Suppressor macrophage treated with lipopolysaccharide for 1 hour (primary cell): ENCODE measurements at places on chromosomes 2 and 18.
A peak's percentile ranks its signal among the peaks of the same experiment; 100 is the strongest.

DNA sequence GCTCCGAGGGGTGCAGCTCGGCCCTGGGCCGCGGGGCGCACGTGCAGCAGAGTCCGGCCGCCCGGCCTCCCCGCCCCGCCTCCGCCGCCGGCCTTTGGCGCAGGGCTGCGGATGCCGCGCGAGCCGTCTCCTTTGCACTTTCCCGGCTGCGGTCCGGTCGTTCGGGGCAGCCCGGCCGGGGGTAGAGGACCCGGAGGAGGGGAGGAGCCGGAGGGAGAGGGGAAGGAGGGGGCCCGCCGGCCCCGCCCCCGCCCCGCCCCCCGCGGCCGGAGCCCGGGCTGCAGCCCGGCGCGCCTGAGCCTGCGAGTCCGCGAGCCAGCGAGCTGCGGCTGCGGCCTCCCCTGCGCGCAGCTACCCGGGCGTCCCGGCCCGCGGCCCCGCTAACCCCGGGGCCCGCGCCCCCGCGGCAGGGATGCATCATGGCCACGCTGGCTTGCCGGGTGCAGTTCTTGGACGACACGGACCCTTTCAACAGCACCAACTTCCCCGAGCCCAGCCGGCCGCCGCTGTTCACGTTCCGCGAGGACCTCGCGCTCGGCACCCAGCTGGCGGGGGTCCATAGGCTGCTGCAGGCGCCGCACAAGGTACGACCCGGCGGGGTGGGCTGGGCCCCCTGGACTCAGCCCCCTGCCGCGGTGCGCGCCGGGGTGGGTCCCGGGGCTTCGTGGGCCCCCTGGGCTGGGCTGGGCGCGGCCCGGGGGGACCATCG is at the start of gene FHOD3:
Gene FHOD3 (plus strand): TSS at position 297 of the 709 bp plus-strand sequence. CDS start 123 bp downstream, at position 420.
- peak; percentile 62 for DNase-seq

DNA sequence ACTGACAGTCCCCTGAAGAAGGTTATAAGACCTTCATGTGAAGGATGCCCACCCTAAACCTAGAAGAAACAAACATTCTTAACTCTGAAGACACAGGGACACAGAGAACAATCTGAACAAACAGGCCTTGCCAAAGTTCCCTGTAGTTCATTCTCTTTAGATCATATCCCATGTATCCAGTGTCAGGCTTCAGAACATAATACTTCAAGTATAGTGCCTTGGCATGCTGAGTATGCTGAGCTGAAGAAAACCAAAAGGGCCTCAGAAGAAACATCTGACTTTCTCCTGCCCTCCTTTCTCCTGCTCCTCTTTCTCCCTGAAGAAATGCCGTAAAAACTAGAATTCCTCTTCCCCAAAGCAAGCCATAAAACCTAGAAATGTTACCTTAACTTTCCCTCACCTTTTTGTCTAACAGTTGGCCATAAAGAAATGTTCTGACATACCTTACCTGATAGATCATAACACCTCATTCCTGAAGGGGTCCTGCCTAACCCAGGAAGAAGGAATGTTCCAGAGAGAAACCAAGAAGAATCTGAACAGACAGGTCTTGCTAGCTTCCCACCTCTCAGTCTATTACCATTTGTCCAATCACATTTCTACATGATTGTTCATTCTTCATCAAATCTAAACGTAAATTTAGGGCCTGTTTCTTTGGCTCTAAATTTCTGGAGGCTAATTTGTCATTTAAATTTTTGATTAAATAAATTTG is 160.1 kb upstream of the ZC3H15 start:
- no peak for DNase-seq

- DNase-seq, result no peak
These were observed 87.6 kb downstream of the CCBE1 start for GRCh38 chr18:59609654-59610053.

- DNase-seq, result no peak
These were observed 52.1 kb upstream of the FOSL2 start for GRCh38 chr2:28340312-28341202.

GRCh38 chr2:1448009-1448408 is 34.7 kb downstream of the TPO start:
- DNase-seq, result no peak

GRCh38 chr2:152038441-152038958 is 60.3 kb downstream of the CACNB4 start:
- peak; percentile 72 for DNase-seq

DNA sequence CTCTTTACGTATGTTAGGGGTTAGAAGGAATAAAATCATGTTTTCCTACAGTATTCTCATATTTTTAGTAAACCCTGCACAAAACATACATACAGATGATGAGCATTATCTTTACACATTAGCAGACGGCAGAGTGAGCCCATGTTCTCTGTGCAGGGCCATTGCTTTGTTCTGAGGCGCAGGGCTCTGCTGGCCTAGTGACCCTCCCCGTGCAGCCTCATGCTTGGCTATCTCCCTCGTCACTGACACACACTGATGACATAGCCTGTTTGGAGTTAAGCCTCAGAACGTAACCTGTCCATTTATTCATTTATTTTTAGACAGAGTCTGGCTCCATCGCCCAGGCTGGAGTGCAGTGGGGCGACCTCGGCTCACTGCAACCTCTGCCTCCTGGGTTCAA is 115.9 kb upstream of the FOSL2 start:
- no peak for DNase-seq

GRCh38 chr2:1493431-1494126 is 80.3 kb downstream of the TPO start:
- DNase-seq, result no peak

GRCh38 chr18:28095041-28095440 is 81.9 kb downstream of the CDH2 start:
- no peak for DNase-seq

- peak; percentile 10 for DNase-seq
These were observed 42.4 kb downstream of the MEIS1 start for GRCh38 chr2:66477135-66477842.

DNA sequence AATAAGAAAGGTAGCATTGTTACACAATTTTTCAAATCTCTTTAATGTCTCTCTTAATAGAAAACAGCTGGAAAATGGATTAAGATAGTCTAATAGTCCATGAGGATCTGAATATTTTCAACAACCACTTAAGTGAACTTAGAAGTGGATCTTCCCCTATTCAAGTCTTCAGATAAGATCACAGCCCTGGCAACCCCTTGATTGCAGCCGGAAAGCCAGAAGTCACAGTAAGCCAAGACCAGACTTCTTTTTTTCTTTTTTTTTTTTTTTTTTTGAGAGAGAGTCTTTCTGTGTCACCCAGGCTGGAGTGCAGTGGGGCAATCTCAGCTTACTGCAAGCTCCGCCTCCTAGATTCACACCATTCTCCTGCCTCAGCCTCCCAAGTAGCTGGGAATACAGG is 18.6 kb upstream of the ZC3H15 start:
- DNase-seq, result no peak

GRCh38 chr2:142981069-142981378 is 103.6 kb downstream of the KYNU start:
- DNase-seq, result no peak

GRCh38 chr18:39770399-39770798 is 2184.6 kb upstream of the PIK3C3 start:
- DNase-seq, result no peak

GRCh38 chr18:6624661-6625311 is 104.7 kb upstream of the ARHGAP28 start:
- DNase-seq, result no peak

DNA sequence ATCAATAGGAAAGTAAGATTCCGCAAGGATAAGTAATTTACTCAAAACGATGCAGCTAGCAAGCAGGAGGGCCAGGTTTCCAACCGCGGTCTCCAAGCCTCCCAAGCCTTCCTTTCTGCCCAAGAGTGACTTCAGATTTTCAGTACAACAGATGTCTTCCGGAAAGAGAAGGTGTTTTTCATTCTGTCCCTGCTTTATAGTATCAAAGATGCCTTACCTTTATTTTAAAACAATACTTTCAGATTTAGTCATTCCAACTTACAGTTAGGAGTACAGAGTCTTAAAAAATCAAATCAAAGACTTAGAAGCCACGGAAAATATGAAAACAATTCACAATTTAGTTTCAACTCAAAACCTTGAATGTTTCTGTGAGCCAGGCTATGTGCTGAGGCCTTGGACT is 43.6 kb downstream of the CYB5A start:
- DNase-seq, result no peak

GRCh38 chr2:66509326-66509811 is 74.4 kb downstream of the MEIS1 start:
- no peak for DNase-seq

- no peak for DNase-seq
These were observed 103.0 kb upstream of the LGALSL start for GRCh38 chr2:64350996-64351395.

DNA sequence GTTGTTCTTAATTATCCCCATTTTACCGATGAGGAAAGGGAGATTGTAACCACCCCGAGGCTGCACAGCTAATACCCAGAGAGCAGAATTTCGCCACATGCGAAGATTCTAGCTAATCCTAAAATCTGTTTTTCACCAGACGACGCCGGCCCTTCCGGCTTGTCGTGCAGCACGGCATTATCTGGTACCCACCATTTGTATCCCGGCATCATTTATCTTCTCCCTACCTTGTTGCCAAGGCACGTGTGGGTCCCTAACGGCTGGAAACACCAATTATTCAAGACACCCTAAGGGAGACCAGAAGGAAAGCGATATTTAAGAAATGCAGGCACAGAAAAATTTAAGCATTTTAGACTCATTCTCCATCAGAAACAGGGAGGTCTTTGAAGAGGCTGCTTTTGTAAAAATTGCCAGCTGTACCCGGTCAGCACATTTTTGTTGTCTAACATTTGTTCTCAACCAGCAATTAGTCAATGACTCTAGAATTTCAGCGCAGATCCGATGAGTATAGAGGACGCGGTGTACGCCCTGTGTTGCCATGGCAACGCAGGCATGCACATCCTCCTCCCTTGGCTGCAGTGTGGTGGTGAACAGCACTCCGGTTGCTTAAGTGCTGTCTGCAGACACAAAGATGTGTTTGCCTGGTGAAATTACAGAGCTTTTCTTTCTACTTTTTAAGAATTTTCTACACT is 111.6 kb downstream of the AGAP1 start:
- no peak for DNase-seq

DNA sequence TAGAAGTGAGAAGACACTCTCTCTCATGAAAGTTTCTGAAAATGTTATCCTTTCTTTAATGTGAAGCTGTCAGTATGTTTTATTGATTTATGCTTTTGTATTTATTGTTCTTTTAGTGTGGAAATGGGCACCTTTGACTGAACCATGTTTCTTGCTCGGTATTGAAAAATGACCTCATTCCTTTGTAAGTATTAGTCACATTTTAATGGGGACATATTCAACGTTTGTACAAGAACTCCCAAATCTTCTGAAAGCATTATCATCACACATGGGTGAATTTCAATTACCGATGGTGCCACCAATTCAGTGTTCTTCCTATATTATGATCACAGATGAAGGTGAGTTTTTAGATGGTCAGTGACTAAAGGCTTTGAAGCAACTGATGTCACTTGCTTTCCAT is 371.8 kb upstream of the GCFC2 start:
- no peak for DNase-seq

DNA sequence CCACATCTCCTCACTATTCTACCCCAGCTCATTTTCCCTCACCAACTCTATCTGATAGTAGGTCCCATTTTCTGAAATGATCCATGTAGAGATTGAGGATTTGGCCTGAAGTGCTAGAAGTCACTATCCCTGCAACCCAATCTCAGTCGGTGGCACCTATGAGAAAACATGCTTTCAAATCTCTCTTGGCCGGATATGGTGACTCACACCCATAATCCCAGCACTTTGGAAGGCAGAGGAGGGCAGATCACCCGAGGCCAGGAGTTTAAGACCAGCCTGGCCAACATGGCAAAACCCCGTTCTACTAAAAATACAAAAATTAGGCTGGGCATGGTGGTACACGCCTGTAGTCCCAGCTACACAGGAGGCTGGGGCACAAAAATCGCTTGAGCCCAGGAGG is 19.1 kb upstream of the MARCHF4 start:
- DNase-seq, result no peak

- no peak for DNase-seq
These were observed 163.3 kb upstream of the SIX3 start for GRCh38 chr2:44778221-44778654.

- DNase-seq, result no peak
These were observed 523.9 kb downstream of the BCL11A start for GRCh38 chr2:60029566-60029883.

DNA sequence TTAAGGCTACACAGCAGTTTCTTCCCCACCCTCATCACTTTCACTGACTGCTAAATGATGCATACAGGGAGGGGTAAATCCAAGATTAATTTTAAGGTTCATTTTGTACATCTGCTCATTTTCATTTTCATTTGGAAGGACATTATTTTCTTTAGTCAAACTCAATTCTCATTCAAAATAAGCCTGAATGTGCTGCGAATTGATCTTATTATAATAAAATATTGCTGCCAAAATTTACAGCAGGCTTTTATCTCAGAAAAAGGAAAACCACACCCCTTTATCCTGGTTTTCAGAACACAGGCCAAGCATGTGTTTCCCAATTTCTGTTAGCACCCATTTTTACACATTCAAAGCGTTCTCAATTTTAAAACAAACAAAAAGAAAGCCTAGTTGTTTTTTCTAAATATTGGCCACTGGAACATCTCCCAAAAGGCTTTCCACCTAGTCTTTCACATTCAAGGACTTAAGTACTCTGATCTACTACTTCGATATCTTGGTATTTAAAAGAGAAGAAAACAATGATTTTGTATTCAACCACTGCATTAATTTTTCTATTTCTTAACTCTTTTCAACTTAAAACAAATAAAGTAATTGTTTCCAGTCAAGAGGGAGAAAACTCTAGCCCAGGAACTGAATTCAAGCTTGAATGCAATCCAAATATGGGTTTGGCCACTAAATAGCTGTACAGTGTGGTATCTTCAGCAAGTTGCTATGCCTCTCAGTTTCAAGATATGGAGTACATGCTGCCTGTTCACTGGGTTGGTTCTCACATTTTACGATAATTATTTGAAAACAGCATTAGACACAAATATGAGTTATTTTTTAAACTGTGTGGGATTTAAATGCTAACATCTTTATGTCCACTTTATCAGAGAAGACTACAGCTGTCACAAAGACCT is 52.5 kb downstream of the CDH2 start:
- no peak for DNase-seq

DNA sequence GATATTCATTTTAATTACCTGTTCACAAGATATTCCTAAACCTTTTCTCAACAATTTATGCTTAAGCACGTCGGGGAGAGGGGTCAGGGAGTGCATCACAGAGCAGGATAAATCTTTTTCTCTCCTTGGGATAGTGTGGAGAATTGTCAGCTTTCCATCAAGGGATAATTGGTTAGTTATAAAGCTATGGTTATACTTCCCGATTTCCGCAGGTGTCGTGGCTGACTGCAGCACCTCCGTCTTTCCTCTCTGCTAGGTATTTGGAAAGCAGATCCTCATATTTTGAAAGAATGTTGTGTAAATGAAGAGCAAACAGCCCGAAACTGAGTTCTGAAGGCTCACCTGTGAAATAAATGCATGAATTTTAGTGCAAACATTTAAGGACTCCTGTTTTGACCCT is 778 bp downstream of the DYNC2LI1 start:
- DNase-seq, result no peak

- DNase-seq, result peak; percentile 64
These were observed 650.5 kb downstream of the GALR1 start for GRCh38 chr18:77899972-77900754.

DNA sequence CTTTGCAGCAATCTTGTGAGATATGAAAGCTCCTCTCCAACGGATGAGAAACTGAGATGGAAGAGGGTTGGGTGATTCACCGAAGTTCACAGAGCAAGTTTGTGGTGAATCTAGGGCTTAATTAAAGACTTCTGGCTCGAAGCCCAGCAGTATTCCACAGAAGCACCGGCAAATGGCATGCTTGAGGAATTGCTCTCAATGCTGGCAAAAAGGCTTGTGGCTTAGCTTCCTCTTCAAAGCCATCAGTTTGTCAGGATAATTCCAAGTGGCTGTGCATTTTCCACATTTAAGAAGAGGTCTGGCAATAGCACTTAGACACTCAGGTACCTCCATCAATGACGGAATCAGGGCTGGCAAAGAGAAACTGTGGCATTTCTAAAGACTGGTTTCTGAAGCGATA is 98.7 kb upstream of the SLC66A3 start:
- DNase-seq, result no peak
